IPS-NIHi11 (cell line): ENCODE measurements at places on chromosomes 3 and 15.

DNA sequence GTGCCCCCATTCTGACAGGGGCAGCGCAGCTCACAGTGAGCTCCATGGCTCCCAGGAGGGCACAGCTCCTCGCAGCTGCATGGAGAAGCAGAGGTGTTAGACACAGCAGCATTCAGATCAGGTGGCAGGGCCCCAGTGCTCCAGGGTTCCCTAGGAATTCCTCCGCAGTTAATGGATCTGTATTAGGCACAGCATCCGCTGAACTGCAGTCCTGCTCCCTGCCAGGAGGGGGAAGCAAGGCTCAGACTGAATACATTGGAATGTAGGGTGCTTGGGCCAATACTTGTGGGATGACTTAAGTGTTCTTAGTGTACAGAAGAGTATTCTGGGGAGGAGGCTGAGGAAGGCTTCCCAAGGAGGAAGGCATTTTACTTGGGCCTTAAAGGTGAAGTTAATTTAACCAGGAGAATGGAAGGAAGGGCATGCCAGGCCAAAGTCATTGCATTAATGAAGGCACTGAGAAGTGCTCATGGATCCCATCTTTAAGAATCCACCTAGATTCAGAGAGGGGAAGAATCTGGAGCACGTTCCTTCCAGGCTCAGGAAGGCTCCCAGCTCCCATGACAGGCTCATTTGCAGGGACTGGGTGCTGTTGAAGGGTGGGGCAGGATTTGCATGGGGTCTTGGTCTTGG, 111.6 kb downstream of the RAB11A start:
- peak; percentile 89 for DNase-seq

DNA sequence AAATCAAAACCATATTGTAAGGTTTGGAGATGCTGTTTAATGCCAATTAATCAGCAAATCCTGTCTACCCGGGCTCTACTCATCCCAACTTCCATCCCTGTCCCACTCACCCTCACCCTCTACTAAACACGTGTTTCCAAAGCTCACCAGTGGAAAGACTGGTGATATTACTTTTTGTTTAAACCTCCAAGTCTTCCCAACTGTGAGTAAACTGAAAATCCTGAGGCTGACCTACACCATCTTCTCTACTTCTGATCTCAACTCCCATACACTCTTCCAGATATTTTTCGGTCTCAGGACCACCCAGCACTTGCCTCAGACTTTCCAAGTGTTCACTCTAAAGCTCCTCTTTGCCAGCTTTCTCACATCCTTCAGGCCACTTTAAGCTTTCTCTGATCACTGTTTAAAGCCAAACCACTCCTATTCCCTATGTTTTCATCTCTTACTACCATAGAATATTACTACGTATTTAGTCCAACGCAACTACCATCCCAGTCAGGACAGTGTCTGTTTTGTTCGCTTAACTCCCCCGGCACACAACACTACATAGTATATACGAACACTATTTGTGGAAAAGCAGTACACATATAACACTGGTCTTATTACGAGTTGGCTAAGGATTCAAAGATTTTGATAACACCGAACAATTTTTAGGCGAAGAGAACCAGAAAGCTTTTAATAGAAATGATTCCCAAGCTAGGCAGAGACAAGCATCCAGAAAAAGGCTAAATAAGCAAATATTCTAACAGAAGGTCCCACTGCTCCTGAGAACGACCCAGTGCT, 684 bp downstream of the RPL4 start:
- DNase-seq, result no peak

- DNase-seq, result no peak
These were observed 145.5 kb downstream of the GOLIM4 start for GRCh38 chr3:167950212-167950611.

DNA sequence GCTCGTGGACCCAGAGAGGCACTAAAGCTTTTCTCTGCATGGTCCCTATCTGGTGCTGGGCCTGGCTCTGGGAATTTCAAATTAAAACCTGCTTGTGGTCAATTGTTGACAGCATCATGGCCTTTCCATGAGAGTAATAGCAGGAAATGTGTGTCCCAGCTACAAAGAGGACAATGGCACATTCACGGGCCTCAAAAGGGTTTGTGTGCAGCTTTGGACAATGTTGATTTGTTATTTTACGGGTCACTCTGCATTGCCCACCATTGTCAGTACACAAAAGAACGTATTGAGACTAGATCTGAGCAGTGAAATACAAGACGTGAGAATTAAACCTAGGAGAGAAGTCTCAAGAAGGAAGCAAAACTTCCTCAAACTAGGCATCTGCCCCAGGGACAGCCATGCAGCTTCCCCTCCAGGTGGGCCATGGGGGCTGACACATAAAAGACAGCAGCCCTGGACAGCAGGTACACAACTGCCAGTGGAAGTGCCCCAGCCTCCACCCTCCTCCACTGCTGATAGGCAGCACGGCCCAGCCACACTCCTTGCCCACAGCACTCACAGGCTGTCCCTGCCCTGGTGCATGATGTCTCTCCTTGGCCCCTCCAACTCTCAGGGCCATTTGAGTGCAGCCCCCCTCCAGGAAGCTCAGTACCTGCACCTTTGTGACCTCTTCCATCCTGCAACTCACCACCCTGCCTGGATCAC, 15.9 kb upstream of the LTF start:
- no peak for DNase-seq

- no peak for DNase-seq
These were observed 9.8 kb upstream of the SLC6A1 start for GRCh38 chr3:10982782-10983181.

GRCh38 chr15:68081869-68082505, 27.9 kb downstream of the PIAS1 start:
- DNase-seq, result no peak

DNA sequence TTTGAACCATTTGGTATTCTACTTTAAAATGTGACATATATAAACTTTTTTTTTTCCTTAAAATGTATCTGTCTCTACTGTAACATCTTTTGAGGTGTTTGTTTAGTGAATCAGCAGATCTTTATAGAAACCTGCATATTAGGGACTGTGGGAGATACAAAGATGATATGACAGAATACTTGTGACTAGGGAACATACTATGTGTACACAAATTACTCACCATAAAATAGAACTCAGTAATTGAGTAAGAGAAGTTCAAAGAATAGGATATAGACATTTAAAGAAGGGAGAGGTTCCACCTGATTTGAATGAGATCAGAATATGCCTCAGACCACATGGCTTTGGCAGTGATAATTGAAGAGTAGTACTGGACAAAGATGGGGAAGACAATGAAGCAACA, 47.9 kb downstream of the ATP2C1 start:
- DNase-seq, result no peak

- DNase-seq, result no peak
These were observed 44.6 kb downstream of the CMTM6 start for GRCh38 chr3:32457971-32458471.

- no peak for DNase-seq
These were observed 668.3 kb upstream of the ZNF385D start for GRCh38 chr3:22419261-22419660.

- no peak for DNase-seq
These were observed 162.4 kb upstream of the CGNL1 start for GRCh38 chr15:57213862-57214261.

DNA sequence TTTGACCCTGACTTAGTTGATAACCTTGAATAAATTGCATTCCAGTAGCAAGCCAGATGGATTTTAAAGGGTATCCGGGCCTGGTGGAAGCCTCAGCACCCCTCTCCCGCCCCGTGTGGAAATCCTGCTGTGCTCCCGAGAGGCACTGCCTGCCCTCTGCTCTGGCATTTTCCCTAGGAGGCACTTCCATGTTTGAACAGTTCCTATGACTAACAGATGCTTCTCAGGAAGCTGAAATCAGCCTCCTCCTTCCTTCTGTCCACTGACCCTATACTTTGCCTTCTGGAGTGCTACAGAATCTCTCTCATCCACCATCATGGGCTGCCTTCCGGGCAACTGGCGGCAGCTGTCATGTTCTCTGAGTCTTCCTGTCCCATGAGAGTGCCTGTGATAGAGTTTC, 90.8 kb downstream of the GABRG3 start:
- DNase-seq, result no peak

DNA sequence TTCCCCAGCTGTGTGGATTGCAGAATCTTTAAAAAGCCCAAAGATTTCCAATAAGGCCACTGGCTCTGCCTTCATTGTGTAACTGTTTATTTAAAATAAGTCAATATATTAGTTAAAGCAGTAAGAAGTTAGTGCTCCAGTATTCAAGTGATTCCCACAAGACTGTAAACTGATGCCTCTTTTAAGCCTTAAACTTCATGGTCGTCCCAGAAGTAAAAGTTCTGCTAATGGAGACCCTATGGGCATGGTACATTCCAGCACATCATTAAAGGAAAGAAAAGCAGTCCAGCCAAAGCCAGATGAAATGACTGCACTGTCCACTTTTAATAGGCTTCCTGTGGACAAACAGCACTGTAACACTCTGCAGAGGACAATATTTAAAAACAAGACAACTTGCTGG, 512.6 kb downstream of the MECOM start:
- DNase-seq, result no peak

- no peak for DNase-seq
These were observed 192.3 kb upstream of the C2CD4B start for GRCh38 chr15:62357431-62357830.

- peak; percentile 70 for DNase-seq
These were observed 2.4 kb upstream of the CD96 start for GRCh38 chr3:111539351-111540331.

DNA sequence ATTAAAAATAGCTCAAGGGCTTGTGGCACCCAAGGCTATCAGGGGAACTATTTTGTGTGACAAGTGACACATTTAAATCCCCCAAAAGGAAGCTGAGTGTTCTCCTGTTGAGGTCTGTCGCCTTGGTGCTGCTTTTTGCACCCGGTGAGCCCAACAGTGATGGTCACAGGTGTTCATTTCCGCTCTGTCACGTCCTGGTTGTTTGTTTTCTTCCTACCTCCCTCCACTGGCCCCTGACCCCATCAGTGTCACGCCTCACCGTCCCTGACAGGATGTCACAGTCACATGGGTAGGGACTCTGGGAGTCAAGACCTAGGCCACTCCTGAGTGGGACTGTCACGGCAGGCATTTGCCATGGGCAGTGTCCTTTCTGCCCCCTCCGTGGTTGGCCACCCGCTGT, 11.2 kb downstream of the SLCO3A1 start:
- no peak for DNase-seq

DNA sequence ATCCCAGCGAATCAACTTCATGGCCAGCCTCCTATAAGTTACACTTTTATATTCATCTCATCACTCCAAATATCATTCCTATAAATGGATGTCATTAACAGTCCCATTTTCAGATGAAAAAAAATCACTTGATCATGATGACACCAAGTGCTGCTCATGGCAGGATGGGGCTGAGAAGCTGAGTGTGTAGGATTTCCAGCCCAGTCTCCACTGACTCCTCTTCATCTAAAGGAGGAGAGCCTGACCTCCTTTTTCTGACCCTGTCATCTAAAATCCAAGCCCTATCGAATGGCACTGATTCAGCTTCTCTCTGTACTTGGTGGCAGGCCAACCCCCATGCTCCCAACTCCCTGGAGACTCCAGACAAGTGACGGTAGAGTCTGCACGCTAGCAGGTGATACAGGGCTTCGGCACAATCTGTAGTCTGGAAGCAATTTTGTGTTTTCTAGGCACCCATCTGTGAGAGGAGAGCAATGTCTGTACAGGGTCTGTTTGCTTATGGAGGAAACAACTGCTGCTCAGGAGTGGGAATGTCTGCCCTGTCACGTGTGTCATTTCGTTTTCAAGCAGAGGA, 103.2 kb downstream of the EPHB1 start:
- DNase-seq, result no peak

DNA sequence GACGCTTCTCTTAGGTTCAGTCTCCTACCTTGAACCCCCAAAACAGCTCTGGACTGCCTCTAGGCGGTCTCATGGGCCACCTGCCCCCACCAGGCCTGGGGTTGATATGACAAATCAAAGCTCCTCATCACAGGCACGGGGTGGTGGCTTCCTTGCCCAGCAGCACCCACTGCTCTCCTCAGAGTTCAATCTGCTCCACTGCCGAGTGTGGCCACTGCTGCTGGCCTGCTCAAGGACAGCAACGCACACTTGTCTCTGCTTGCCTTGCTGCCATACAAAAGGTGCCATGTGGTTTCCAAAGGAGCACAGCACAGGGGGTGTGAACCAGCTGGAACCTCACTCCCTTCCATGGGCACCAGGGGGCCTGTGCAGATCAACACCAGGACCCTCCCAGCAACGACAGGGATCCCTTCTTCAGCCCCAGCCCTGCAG, 10.2 kb downstream of the KBTBD13 start:
- no peak for DNase-seq

GRCh38 chr3:107629566-107629965, 106.8 kb downstream of the BBX start:
- DNase-seq, result no peak

- DNase-seq, result peak; percentile 8
These were observed 437.8 kb downstream of the RBMS3 start for GRCh38 chr3:29718661-29719065.

DNA sequence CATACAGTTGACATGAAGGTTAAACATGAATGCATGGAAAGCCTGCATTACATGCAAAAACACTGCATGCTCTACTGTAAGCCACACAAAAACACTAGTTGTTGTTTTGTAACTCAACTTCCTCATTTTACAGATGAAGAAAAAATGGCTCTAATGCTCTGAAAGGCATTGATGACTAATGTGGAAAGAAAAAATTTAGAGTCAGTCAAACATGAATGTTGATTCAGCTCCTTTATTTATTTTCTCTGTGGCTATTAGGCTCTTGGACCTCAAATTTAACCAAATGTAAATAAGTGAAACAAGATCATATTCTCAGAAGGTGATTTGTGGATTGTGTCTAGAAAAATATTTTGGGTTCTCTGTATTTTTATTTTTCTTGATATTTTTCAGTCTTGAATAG, 336.7 kb upstream of the ZNF717 start:
- no peak for DNase-seq

DNA sequence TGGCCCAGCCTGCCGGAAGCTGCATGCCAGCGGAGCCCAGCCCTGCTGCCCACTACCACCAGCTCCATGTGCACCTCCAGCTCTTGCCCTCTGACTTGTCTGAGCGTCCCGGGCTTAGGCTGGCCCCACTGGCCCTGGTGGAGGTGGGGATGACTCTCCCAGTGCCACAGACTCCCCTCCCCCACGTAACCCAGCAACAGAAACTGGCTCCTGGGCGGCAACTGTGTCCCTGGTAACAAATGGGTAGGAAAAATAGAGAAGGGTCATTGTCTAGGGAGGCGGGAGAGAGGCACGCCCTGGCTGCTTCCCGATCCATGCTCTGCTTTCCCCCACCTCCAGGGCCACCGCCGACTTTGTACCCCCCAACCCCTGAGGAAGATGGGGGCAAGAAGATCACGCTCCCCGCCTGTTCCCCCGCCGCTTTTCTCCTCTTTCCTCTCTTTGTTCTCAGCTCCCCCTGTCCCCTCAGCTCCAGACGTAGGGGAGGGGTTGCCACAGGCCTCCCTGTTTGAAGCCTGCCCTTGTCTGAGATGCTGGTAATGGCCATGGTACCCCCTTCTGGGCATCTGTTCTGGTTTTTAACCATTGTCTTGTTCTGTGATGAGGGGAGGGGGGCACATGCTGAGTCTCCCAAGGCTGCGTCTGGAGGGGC, 10.8 kb upstream of the SEMA3B start:
- no peak for DNase-seq

GRCh38 chr3:171874879-171875278, 31.7 kb downstream of the TMEM212 start:
- DNase-seq, result no peak
